ENCODE measurements at places on chromosomes 6 and 20.
A peak's percentile ranks its signal among the peaks of the same experiment; 100 is the strongest.

DNA sequence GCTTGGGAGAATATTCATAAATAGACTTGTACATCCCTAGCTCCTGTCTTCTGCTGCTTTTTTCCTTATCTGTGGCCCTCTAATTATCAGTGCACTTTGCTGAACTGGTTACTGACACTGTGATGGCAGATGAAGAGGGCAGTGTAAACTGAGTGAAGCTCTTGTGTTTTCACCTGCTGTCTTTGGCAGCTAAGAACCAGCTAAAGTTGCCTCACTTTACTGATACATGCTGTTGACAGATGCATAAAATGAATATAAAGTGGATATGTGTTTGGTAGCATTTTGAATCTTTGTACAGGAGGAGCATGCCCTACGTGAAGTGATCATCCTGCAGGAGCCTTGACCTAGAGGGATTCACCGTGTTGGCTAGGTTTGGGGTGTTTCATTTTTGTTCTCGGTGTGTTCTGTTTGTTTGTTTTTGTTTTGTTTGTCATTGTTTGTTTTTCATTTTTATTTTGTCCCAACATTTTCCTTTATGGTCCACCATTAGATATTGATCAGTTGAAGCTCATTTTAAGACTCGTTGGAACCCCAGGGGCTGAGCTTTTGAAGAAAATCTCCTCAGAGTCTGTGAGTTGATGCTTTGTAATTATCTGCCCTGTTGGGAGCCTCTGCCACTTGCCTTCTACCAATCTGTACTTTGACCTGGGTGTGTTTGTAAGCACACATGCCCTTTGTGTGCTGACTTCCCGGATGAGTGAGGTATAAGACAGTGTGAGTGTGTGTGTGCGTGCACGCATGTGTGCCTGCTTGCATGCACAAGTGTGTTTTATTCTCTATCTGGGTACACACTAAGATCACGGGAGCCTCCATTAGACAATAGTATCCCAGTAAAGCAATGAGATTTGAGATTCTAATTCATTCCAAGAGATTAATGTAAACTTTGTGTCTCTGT is 34.6 kb upstream of the MAPK13 start:
- no peak for DNase-seq

- DNase-seq = peak; percentile 92
Measured at GRCh38 chr6:30067460-30068139, 602 bp downstream of the PPP1R11 start.

- peak; percentile 92 for DNase-seq
Measured at GRCh38 chr6:7725849-7726415, at the start of gene BMP6. Gene BMP6 (plus strand): TSS chr6:7726099. CDS start chr6:7726956, 857 bp downstream.

- DNase-seq = no peak
Measured at GRCh38 chr20:43102394-43102793, 87.3 kb downstream of the PTPRT start.

DNA sequence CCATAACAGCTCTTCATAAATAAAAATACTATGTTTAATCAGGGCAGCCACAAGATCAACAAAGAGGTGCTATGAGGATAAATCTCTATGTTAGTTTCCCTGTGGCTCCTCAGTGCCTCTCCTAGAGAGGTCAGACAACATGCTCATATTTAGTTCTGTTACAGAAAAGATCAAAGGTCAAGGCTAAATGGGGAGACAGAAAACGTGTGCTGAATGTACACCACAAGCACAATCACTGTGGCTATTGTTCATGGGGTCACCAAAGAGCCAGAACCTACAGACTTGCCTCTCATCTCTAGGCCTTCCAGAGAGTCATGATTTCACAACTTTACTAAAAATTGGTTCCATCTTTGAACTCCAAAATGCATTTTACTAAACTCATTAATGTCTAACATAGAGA is 409.8 kb downstream of the HACE1 start:
- DNase-seq = no peak

DNA sequence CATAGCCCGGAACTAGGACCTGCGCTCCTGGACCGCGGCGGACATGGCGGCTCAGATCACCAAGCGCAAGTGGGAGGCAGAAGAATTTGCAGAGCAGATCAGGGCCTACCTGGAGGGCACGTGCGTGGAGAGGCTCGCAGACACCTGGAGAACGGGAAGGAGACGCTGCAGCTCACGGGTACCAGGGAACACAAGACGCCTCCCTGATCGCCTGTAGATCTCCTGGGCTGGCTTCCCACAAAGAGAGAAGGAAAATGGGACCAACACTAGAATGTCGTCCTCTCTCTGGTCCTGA is 15.1 kb upstream of the HLA-A start:
- DNase-seq = no peak

DNA sequence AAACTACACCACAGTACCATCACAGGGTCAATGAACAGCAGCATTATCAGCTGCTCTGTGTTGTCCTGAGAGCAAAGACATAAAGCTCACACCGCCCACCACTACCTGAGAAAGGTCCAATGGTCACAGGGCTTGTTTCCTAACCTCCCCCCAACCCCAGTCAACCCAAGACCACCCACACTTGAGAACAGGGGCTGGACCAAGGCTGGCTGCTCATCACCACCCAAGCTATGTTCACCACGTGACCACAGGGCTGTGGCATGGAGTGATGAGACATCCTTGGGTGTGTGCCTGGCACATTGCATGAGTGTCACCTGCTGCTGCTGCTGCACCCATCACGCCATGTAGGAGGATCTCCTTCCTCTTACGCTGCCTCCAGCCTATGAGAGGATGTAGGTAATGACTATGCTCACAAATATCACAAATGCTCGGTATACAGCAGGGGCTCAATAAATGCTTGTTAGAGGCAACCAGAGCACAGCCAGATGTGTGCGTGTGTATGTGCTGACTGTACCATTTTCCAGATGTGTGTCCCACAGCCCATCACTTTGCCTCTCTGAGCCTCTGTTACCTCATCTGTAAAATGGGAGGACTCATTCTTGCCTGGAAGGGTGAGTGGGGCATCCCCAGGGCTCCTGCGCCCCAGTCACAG is 23.3 kb upstream of the SIRPA start:
- DNase-seq = no peak

DNA sequence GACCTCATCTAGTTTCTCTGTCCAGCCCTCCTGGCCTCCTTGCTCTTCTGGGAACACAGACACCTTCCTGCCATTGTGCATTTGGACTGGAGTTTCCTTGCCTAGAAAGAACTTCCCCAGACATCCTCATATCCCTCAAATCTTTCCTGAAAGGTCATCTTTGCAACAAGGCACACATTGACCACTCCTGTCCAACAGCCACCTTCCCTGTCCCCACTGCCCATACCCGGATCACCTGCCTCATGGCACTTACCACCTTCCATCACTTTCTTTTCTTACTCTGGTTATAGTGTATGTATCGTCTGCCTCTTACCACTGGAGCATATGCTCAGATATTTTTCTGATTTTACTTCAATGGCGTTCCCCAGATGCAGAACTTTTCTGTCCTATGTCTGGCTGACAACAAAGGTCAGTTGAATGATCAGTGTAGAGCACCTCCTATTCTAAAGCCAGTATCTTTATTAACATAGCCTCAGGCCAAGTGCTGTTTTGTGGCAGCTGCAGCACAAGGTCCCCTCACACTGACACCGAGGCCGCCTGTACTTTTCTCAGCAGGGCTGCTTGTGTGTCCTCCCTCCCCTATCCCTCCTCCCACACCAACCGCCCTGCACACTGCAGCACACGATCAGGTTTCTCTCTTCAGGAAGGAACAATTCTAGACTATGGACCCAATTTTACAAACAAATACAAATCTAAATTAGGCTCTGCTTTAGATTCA is 4.1 kb downstream of the HLA-C start:
- no peak for DNase-seq

DNA sequence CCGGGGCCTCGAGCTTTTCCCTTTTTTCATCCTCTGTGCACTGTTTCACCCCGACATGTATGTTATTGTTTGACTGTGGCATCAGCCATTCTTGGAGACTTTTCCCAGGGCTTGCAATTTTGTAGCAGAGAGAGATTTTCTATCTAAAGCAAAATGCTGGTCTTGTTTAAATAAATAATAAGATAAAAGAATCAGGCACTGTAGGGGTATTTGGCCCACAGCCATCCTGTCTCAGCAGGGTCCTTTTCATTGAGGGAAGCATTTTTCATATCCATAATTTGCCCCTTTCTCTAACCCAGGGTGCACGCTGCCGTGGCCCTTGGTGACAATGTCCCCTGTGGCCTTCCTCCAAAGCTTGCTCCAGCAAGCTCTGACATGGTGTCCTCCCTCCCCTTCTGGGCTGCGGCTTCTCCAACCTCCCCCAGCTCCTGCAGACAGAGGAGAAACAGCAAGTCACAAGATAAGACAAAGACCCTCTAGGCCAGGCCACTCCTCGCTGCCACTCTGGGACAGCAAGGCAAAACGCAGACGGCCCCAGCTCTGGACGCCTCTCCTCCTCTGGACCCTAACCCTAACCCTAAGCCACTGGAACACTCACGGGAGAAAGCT is 117.6 kb downstream of the MYLK4 start:
- DNase-seq = no peak

- DNase-seq = no peak
Measured at GRCh38 chr20:46967646-46968045, 73.0 kb downstream of the EYA2 start.

- no peak for DNase-seq
Measured at GRCh38 chr6:21560249-21560648, 33.3 kb upstream of the SOX4 start.

DNA sequence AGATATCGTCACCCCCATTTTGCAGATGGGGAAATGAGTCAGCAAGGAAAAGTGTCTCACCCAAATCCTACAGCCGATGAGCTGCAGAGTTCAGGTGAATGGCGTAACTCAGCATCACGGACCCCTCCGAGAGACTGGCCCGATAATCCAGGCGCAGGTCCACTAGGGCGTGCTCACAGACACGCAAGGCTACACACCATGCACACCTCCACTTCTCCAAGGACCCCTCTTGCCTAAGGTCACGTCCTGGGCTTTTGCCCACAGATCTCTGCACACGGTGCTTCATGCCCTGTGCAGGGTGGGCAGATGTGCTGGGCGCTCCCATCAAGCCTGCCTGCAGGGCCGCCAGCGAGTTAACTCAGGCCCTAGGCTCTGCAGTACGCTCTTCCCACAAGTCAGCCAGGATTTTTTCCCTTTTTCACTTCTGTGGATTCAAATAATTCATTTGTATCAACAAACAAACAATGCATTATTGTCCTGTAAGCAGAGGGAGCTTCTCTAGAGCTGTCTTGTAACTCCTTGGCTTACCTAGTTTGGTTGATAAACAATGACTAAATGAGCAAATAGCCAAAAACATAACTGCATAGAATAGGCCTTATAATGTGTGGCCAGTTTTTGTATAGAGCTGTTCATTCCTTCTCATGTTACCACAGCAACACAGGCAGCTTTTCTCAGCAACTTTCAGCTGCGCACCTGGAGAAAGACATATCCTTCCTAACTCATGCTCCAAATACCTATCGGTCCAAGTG is 139.1 kb downstream of the AGPAT4 start:
- no peak for DNase-seq

DNA sequence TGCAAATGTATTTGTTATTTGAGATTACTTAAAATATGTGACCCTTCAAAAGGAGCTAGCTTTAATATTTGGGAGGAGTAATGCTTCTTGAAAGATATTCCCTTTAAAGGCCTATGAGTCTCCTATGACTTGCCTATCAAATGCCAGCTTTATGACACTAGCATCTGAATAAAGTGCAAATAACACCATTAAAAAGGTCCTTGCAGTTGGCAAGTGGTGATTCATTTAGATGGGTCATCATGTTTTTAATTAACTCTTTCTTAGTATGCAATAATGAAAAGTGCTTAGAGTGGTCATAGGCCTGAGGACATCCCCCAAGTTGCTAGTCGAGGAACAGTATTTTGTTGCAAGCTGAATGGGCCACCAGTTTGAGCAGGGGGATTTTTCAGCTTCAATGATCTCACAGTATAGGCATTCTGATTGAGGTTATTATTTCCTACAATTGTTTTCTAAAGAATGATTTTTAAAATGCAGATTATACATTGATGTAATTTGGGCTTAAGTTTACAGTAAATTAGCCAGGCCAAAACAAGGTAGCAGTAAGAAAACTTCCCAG is 3.7 kb upstream of the CD2AP start:
- DNase-seq = no peak

GRCh38 chr6:156868385-156868784 is 91.2 kb downstream of the ARID1B start:
- DNase-seq = no peak

- no peak for DNase-seq
Measured at GRCh38 chr6:4208158-4208557, 72.8 kb upstream of the ECI2 start.

DNA sequence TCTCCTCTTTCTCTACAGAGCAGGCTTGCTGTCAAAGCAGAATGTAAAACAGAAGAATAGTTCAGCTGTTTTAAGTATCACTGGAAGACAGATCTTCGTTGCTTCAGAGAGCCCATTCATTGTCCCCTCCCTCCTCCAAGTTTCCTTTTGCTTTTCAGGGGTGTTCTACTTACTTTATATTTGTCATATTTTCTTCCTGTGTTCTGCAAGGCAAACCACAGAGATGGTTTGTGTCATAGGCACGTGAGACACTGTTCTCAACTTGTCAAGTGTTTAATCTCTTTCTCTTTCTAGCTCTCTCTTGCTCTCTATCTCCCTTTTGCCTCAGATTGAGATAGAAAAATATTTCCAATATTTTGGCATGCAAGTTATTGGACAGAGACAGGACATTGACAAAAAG is 228.9 kb upstream of the DEFB112 start:
- DNase-seq = no peak

- no peak for DNase-seq
Measured at GRCh38 chr6:78830805-78831204, 36.5 kb upstream of the IRAK1BP1 start.

- no peak for DNase-seq
Measured at GRCh38 chr6:168216117-168216516, 103.5 kb downstream of the DACT2 start.
